ENCODE measurements at places on chromosomes 16 and 17.

DNA sequence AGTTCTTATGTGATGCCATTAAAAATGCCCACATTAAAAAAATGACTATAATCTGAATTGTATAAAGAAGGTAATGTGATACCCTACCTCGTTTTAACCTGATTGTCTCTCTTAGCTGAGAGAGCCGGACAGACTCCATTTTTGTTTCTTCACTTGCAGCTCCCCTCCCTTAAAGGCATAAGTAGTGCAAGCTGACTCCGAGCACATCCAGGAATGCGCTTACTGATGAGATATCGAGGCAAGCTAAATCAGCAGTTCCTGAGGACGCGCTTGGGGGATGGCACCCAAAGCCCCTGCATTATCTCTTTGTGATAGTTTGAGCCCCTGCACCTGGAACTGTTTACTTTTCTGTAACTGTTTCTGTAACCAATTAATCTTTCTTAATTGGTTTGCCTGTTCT lies 6.3 kb downstream of the KRT24 start:
- DNase-seq = no peak

- DNase-seq = no peak
Measured at GRCh38 chr17:66518677-66519076, 216.3 kb downstream of the PRKCA start.

GRCh38 chr17:49106321-49107210 lies 26.0 kb upstream of the B4GALNT2 start:
- no peak for DNase-seq

DNA sequence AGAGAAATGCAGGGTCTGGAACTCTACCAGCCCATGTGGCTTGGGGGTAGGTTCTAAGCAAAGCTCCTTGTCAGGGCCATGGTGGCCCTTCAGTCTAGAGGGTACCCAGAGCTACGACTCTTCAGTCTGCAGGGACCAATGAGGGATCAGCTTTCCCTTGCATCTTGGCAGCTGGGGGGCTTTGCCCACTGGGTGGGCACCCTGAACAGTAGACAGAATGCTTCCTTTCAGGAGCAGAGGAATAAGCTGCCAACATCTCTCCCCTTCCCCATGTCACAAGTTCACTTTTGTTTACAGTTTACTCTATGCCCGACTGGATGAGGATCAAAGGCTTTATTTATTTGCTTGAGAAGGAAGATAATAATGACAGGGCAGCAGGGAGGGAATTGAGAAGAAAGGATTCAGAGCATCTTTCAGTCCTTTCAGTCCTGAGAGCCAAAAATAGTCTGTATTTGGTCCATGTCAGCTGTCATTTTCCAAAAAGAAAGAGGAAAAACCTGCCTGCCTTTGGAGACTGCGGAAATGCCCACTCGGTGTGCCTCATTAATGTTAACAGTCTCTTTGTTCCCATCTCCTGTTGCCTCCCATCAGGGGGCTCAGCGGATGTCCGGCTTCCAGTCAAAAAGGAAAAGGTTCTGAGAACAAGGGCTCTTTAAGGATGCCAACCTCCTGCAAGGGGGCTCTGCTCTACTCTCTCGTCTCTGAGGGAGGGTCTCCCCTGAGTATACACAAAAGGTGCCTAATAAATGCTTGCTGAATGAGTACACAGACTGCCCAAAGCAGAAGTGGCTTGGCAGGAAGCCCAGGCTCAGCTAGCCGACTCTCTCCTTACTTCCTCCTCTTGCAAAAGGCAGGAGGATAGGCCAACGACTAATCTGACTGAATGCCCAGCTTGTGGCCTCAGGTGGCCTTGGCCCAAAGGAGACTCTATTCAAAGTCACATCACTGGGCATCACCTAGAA lies 17.1 kb downstream of the TRAF4 start:
- DNase-seq = no peak

Data from stimulated activated CD8-positive, alpha-beta memory T cell treated with anti-CD3 and anti-CD28 coated beads, Interleukin-7, amount 100 ng/mL, for 1 hour (primary cell).